ENCODE measurements at places on chromosomes 7 and 10. TPM values are rescaled to one million over a fixed set of nuclear protein-coding genes. Genes with fewer than 3 reads are reported as not detected.
A peak's percentile ranks its signal among the peaks of the same experiment; 100 is the strongest.

The CDHR3 gene
- 1.4 TPM for total RNA-seq

DNA sequence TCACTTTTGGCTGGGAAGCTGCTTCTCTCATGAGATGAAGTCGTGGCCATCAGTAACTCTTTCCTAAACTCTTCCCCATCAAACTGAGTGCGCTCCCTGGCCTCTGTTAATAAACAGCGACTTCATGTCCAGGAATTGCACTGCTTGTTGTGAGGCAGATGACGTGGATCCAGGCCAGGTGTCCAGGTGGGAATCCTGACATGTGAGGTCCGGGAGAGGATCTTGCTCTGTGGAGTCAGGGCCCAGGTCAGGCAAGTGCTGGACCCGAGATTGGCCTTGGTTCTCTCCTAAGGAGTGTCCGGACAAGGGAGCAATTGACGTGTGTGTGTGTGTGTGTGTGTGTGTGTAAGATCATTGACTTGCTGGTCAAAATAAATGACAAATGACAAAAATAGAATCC is 362.7 kb downstream of the GLRX3 start:
- no peak for DNase-seq

DNA sequence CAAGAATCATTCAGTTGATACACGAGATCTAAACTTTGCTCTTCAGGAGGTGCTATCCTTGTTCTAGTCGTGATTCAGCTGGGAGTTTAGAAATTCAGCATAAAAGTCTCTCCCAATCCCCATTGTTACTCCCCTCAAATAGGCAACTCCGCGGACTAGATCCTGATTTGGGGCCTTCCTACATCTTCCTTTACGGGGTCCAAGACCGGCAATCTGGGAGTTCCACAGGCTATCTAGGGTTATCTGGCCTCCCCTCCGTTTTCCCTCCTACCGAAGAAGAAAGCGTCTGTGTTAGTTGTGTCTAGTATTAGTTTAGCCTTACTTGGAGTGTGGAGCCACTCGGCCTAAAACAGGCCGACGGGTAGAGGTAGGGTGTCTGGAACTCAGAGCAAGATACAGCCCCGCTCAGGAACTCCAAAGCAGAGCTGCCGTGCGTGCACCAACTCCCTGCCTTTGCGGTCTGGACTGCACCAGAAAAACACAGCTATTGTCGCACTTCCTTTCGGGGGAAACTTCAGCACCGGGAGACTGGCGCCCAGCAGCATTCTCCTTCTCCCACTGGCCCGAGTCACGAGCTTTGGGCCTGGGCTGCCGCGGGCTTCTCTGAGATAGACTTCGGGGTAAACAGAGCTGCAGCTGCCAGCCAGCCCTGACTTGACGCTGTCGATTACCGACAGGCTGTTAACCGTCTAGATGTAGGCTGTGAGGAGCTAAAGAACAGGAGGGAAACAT is 1.5 kb upstream of the DLX5 start:
- DNase-seq = peak; percentile 53

The HTRA1 gene
- total RNA-seq = 12.2 TPM

- no peak for DNase-seq
Observed at GRCh38 chr10:4033341-4033896, 248.4 kb upstream of the KLF6 start.

DNA sequence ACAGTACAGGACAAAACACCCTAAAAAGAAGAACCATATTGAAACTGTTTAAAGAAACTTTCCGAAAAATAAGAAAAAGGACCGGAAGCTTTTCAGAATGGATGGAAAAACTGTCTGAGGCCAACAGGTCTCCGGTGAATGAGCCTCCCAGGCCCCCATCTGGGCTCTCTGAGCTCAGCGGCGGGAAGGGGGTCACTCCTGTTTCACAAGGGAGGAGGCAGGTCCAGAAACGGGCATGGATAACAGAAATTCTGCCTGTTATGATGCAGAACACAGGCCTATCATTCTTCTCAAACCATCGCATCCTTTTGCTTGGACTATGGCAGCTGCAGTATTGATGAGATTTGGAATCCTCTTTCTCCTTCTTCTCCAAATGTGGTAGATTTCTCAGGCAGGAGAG is 58.9 kb upstream of the SHH start:
- DNase-seq = no peak

DNA sequence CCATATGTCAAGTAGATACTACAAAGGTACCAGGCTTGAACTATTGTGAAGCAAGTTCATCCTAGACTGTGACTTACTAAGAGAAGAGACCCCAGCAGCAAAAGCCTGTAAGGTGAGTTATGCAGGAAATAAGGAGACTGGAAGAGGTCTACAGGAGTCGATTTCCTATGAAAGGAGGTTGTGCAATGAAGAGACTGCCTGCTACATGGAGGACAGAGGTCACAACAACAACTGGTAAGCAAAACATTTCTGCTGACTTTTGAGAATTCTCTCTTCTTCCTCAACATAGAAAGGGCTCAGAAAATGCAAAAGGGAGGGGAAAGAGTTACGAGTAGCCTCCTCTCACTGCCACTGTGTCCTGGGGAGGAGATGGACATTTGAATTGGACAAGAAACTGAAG is 42.4 kb downstream of the PDK4 start:
- no peak for DNase-seq

The PTTG1IP2 gene
- not detected for total RNA-seq
